ENCODE measurements at places on chromosomes 12 and 14. TPM values are rescaled to one million over a fixed set of nuclear protein-coding genes. Genes with fewer than 3 reads are reported as not detected.

- DNase-seq, result no peak
Measured at GRCh38 chr14:76923431-76924370, 97.5 kb downstream of the LRRC74A start.

DNA sequence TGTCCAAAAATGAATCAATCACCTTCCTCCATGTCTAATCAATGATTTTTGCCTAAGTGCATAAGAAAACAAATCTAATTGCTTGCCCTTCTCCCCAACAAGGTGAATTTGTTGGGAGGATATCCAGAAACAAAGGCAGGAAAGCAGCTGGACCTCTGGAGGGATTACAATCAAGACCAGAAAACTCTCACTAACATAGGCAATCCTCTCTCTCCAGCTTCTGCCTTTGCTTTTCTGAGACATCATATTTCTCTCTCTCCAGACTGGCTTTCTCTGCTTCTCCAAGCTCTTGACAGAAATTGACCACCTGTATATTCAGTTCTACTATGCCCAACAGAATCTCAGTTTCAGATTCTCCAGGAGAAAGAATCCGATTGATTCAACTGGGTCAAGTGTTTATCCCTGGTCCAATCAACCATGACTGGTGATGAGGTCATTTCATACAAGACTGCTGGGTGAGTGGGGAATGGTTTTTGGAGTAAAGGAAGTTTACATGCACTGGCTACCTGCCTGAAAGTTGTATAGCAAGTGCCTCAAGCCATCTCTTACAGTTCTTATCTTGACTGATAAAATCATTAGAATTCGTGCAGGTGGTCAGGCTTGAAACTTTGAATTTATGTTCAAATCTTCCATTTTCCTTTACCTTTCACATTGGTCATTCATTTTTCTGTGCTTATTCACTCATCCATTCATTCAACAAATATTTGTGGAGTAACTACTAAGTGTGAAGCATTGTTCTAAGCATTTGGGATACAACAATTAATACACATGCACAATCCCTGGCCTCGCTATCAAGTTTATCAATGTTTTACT is 22.2 kb upstream of the CFAP54 start:
- DNase-seq, result no peak

GRCh38 chr12:24087294-24087693 is 137.8 kb upstream of the SOX5 start:
- no peak for DNase-seq

DNA sequence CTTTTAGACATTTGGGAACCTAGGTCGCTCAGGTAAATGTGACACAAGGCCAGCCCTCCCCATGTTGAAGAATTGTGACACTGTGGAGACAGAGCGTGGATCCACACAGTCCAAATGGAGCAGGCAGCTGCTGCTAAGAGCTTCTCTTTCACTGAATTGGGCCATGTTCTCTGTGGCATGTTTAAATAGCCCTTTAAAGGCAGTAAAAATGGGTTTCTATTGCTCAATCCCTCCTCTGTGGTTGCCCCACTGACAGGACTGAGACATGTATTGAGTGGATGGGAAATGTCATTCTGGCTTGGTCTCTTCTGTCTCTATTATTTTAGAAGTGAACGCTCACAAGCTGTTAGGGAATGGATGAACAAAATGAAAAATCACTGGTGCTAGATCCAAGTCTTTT is 84.0 kb upstream of the PRICKLE1 start:
- no peak for DNase-seq

DNA sequence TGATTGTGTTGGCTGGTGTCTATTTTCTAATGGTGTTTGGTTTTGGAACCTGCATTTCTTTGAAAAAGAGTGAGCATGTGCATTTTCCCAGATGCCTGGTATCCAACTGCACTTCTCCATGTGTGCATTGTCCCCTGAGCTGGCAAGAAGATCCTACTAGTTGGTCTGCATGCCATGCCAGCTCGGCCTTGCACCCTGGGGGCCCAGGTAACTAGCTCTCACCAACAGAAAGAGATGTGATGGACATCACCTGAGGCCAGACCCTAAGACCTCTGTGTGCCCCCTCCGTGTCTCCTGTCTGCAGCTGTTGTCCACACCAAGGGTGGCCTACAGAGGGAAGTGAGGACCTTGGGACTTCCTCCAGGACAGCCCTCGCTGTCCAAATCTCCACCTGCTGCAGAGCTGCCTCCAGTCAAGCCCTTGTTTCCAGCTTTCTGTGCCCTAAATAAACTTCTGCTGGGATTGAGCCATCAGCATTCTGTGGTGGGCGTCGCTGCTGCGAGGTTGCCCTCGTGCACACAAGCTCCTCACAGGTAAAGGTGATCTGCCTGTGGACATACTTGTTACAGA is 30.1 kb upstream of the GPR132 start:
- no peak for DNase-seq

GRCh38 chr12:64943686-64944085 is 119.2 kb downstream of the TBC1D30 start:
- no peak for DNase-seq

DNA sequence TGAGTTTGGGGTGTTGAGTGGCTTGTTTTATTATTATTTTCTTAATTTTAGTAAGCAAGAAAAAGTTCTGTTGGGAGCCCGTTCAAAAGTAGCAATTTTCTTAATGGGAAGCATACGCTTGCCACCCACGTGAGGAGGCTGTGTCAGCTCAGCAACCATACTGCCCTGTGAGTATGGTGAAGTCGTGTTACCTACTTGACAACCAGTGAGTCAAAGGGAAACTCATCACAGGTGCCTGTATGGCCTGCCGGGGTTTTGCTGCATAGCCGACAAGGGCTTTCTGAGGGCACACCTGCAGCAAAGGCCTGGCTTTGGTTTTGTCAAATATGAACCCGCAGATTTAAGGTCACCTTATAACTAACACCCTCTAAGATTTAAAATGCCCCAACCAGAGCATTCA is 31.1 kb downstream of the PITPNM2 start:
- no peak for DNase-seq

DNA sequence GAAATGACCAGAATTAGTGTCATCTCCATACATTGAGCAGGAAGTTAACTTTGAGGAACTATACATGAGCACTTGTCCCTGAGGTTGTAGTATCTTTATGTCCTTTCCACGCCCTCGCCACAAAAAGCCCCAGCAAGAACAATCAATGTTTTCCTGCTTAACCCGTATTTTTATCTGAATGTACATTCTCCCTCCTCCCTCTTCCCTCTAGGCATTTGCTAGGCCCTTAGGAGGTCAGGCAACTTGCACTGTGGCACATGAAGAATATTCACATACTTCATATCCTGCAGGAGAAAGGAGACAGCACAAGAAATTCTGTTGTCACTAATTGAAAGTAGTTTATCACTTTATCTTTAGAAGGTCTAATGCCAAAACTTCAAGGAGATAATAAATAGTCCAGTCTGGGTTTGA is 18.1 kb upstream of the DUSP6 start:
- DNase-seq, result no peak

- DNase-seq, result no peak
Measured at GRCh38 chr14:91326514-91327249, 82.2 kb upstream of the GPR68 start.

- DNase-seq, result no peak
Measured at GRCh38 chr14:101815994-101816393, 54.5 kb downstream of the PPP2R5C start.

DNA sequence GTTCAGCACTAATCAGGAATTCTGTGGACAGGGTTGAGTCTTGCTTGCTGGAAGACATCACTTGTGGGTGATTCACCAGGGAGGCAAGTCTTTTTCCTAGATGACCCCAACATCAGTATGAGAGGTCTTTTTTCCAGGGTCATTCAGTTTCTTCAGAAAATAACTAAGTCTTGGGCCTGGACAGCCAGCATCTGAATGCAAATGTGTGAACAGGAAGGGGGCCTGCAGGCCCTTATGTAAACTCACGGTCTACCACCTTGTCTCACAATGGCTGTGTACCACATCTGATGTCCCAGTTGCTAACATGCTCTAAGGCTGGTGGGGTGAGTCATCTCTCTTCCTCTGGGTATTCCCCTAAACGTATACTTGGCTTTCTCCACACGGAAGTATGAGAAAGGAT is 79.2 kb downstream of the HECTD4 start:
- DNase-seq, result peak; percentile 45

- DNase-seq, result no peak
Measured at GRCh38 chr14:58639842-58640484, 2.2 kb downstream of the DACT1 start.

DNA sequence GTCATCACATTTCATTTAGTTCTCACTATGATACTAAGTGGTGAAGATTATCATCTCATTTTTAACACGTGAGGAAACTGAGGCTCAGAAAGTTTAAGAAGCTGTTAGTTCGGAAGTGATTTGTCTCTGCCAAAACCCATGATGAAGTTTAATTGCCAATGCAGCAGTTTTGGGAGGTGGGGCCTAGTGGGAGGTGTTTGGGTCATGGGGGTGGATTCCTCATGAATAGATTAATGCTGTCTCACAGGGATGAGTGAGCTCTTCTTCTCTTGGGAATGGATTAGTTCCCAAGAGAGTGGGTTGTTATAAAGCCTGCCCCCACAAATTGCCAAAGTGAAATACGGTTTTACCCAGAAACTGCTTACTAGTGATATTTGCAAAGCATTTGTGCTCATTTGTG is 91.5 kb upstream of the IGF1 start:
- DNase-seq, result no peak

GRCh38 chr14:50659327-50659974 is 8.7 kb downstream of the SAV1 start:
- no peak for DNase-seq

GRCh38 chr14:33357225-33358010 is 418.7 kb downstream of the NPAS3 start:
- DNase-seq, result no peak

Gene PLEKHG7
- total RNA-seq, result not detected

Gene GLT8D2
- total RNA-seq, result not detected

Gene HOXC12
- total RNA-seq, result not detected

Gene EML5
- total RNA-seq, result 2.5 TPM

Gene FNTB
- total RNA-seq, result 7.7 TPM

Gene KLRC1
- 4.0 TPM for total RNA-seq

All from CD8-positive, alpha-beta T cell (primary cell).